Left lobe of liver (tissue), 2 donors: ENCODE measurements at places on chromosomes 5 and 9. TPM values are rescaled to one million over a fixed set of nuclear protein-coding genes. Genes with fewer than 3 reads are reported as not detected.

Gene ADRB2
- total RNA-seq, result 1.6 TPM

Gene FCN2
- 95.7 TPM for total RNA-seq

Gene NUTM2F
- 0.08 TPM for total RNA-seq

Gene SLC38A9
- 13.5 TPM for total RNA-seq

Gene ZNF79
- 4.2 TPM for total RNA-seq

DNA sequence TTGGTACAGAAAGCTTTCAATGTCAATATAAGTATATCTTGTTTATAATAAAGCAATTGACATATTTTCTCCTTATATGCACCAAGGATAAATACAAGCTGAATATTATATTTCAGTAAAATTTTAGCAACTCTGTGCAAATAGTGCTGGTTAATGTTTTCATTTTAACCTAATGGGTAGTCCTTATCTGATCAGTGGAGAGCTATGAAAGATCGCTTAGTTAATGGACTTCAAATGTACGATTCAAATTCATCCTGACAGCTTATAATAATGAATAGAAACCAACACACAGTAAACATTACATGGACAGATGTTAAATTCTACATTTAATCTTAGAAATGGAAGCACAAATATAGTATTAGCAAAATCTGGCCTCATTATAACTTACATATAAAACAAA lies 1495.2 kb upstream of the C9orf72 start:
- DNase-seq, result no peak

DNA sequence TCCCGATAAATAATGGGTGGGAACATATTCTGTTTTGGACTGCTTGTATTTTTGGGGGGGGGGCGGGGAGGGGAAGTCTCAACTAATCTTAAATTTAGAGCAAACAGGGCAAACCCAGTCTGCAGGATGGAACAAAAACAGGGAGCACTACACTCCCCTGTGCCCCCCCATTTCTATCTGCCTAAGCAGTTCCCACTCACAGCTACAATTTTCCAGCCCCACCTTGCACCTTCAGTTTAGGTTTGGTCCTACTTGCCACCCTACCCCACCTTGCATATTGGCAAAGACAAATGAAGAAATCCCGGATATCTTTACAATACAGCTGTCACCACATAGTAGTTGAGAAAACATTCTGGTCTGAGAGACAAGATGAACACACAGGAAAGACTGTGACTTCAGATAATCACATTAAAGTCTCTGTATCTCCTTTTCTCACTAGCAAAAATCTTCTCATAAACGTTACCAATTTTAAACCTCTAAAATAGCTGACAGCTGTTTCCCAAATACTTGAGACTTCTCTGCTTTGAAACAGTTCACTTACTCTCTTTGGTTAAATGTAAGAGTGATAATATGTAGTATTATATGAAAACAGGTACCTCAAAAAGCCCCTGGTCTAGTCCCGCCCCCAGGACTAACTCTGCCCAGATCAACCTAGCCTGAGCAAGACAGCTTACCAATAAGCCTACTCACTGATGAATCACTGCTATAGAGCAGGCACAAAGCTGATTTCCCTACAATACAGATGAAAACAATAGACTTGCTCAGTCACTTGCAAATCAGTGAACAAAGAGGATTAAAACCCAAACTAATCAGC lies 5.2 kb upstream of the RAPGEF6 start:
- no peak for DNase-seq

GRCh38 chr5:35393901-35394300 lies 163.6 kb upstream of the PRLR start:
- no peak for DNase-seq

DNA sequence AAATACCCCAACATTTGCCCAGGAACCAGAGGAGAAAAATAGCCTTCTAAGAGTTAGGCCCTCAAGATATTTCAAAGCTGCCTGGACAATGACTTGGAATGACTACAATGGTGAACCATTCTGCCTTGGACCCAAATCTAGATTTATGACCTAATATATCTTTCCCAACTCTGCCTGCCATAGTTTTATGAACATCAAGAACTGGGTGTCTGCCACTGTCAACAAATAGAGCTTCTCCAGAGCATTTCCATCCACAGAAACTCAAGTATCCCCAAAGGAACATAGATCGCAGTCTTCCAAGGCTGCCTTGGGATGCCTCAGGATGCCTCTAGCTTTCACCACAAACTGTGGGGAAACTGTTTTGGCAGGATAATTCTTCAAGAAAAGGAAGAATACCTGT lies 48.2 kb upstream of the NFIB start:
- DNase-seq, result no peak

- DNase-seq, result no peak
These were observed 126.4 kb downstream of the RGS3 start for GRCh38 chr9:113589890-113590289.

DNA sequence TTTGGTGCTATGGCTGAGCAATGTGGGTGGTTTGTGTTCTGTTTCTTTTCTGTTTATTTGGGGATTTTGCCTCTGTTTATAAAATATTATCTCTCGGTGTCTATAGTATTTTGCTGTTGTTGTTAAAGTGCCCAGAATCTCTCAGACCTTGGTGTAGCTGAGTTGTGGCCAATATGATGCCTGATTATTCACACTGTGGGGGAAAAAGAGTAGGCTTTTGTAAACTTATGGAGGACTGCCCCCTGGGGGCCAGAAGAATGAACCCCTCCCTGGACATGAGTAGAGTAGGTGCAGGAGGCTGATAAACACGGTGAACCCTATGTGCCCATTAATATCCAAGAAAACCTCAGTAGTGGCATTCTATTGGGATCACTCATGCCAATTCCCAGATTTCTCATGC lies 49.0 kb upstream of the DPYSL3 start:
- no peak for DNase-seq

GRCh38 chr5:74865804-74866595 lies at the start of gene FAM169A:
FAM169A (minus strand) TSS chr5:74866387; CDS start chr5:74841676, 24,711 bp downstream.
- DNase-seq, result peak; percentile 66

DNA sequence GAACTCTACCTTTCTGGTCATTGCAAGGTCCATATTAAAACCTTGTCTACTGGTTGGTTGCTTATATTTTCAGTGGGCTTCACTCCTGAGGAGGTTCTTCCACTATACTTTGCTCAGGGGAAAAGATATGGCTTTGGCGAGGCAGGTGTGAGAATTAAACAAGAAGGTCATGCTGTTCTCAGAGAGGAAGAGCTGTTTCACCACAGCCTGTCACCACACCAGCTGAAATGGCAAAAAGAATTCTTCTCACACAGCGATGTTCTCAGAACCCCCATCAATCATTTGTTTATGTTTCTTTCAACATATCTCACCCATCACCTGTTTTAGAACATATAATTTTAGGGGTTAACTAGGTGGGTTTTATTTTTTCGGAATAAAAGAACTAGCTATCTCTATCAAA lies 38.6 kb downstream of the CAPSL start:
- no peak for DNase-seq

DNA sequence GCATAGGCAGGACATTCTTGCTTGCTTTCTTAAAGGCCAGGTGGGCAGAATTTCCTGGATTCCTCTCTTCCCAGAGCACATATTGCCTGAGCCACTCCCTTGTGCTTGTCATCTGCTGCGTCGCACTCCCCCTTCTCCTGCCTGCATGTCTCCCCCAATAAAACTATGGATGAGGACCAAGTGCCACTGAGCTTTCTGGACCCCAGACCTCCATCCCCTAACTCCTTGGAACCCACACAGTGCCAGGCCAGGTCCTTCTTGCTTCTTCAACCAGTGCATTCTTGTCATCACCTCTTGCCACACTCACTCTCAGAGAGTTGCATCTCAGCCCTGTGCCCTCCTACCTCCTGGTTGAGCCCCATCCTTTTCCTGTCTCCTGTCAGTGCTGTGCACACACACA lies 157.9 kb upstream of the PANK3 start:
- DNase-seq, result no peak

GRCh38 chr5:157603333-157604190 lies 28.0 kb upstream of the ADAM19 start:
- DNase-seq, result no peak

DNA sequence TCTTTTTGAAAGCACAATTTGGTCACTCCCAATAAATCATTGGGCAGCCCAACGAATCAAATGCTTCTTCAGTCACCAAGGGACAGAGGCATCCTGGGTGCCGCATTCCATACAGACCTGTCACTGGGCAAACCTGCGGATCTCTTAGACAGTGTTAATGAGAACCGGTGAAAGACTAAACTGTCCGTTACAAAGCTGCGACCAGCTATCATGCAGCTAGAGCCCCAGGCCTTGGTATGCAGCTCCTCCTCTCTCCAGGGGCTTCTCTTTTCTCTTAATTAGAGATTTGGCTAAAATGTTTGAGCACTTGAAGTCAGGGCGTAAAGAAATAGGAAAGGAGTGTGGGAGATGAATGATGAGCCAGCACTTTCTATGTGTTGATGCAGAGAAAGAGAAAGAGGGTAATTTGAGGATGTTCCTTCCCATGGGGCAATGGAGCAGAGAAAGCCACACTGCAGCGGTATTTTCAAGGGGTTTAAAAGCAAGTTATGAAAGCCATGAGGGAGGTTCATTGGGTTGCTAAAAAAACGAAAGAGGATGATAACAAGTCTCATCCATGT lies 175.3 kb downstream of the RFK start:
- no peak for DNase-seq

DNA sequence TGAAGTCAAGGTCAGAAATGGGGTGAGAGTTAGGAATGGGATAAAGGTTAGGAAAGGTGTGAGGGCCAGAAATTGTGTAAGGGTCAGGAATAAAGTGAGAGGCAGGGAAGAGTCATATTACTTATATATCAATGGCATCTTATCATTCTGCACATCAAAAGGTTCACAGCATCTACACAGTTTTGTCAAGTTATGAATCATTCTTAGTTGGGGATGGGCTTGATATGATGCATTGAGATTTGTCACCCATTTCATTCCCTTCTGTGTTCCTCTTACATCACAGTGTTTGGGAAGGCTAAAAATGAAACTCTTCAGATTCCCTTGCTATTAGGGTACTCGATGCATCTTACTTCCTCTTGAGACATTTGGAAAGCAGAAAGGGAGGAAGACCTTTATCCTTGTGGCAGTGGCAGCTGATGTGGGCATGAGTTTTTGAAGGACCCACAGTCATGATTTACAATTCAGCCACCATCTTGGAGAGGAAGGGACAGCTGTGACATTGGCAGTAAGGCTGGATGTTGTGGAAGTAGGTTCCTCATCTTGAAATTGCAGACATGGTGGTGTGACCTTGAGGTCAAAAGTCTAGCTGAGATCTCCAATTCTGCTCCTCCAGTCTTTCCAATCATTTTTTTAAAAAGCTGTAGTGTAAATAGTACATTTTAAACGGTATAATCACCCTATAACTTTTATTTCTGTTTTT lies 24.2 kb upstream of the NPR3 start:
- no peak for DNase-seq

DNA sequence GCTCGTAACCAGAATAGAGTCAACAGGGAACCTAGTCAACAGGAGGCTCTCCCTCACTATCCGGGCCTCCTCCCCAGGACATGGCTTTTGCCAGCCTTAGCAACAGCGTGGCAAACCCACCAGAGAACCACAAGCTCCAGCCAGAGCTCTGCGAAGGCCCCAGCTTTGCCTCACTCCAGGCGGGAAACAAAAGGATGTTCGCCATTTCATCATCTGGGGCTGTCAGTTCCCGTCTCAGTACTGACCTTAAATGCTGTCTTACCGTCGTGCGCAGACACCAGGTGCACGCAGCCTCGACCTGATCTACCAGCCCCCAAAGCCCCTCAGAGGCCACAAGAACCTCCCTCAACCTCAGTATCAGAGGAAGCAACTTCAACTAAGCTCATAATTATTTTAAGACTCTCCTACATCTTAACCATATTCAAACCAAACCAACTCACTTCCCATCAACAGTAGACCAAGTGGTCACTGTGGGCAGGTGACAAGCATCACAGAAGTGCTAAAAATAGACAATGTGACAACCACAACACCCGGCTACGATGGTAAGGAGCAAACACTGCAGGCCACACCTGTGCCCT lies 71.4 kb downstream of the SEMA4D start:
- no peak for DNase-seq

DNA sequence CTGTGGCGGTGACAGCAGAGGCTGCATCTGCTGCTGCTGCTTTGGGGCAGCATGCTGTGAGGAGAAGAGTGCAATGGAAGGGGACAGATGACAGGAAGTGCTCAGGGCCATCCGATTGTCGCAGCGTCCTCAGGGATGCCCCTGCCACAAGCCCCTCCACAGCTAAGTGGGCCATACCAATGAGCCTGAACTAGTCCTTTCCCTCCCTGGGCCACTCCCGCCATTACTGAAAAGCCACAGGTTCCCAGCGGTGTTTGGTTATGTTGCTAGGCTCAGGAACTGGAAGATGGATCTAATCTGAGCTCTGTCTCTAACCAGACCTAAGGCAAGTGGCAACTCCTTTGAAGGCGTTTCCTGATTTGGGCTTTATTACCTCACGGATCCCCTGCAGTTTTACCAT lies 109.2 kb downstream of the GAPVD1 start:
- DNase-seq, result no peak

DNA sequence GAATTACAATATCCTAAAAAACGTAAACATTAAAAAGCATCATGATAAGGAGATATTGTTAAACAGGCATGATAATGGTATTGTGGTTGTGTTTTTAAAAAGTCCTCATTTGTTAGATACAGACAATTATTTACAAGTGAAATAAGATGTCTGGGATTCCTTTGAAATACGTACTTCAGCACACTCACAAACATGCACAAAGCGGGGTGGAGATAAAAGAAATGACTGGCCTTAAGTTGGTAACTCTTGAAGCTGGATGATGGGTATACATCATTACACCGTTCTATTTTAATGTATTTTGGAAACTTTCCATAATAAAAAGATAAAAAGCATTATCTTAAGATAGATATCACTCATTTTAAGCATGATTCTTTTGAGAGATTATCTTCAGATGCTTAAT lies 1.0 kb downstream of the FAM200C start:
- no peak for DNase-seq

- no peak for DNase-seq
These were observed 41.4 kb upstream of the CPLX2 start for GRCh38 chr5:175829813-175830585.

GRCh38 chr5:156914371-156914737 lies 48.7 kb downstream of the TIMD4 start:
- DNase-seq, result no peak

DNA sequence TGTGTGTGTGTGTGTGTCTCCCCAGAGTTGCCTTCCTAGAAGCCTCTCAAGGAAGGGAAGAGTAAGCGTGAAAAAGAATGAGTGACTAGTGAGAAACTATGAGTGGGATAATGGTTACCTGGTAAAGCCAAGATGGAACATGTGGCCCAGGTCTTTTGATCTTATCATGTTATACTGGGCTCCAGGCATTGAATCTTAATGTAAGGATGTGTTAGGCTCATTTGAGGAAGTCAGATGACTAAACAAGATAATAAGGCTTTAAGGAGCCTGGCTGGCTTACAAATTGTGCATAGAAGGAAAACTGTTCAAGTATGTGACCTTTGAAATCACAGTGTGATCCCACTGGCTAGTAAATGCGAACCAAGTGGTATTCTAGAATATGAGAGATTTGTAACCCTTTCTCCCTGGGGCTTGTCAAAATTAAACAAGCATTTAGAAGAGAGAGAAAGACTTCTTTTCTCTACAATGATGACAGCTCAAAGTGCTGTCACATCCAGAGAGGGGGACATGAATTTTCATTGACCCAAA lies 29.9 kb upstream of the HMHB1 start:
- no peak for DNase-seq

GRCh38 chr9:84903963-84904362 lies 234.4 kb downstream of the NTRK2 start:
- no peak for DNase-seq
